ENCODE measurements at places on chromosomes 2 and 18.
A peak's percentile ranks its signal among the peaks of the same experiment; 100 is the strongest.

GRCh38 chr18:45481821-45482220 is 133.5 kb upstream of the SLC14A2 start:
- no peak for DNase-seq

DNA sequence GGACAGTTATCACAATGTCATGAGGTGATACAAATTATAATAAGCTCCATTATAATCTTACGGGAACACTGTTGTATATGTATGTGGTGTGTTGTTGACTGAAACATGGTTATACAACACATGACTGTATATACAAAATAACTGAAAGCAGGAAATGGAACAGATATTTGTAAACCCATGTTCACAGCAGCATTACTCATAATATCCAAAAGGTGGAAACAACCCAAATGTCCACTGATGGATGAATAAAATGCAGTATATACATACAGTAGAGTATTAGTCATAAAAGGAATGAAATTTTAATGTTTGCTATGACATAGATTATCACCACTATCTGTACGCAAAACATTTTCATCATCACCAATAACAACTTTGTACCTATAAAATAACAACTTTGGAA is 107.3 kb downstream of the USP34 start:
- no peak for DNase-seq

GRCh38 chr2:67840460-67841068 is 222.2 kb downstream of the C1D start:
- DNase-seq: no peak

GRCh38 chr18:3654442-3655253 is 204.7 kb downstream of the TGIF1 start:
- DNase-seq: no peak

GRCh38 chr2:220767591-220768255 is 804.4 kb downstream of the EPHA4 start:
- no peak for DNase-seq

DNA sequence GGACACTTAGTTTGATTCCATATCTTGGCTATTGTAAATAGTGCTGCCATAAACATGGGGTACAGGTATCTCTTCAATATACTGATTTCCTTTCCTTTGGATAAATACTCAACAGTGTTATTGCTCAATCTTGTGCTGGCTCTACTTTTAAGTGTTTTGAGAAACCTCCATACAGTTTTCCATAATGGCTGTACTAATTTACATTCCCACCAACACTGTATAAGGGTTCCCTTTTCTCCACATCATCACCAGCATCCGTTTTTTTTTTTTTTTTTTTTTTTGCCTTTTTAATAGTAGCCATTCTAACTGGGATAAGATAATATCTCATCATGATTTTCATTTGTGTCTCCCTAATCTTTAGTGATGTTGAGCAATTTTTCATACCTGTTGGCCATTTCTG is 29.9 kb upstream of the GALNT5 start:
- DNase-seq: no peak

- no peak for DNase-seq
Observed at GRCh38 chr2:2564300-2565078, 233.4 kb upstream of the MYT1L start.

GRCh38 chr2:203432811-203433210 is 102.3 kb downstream of the RAPH1 start:
- no peak for DNase-seq

DNA sequence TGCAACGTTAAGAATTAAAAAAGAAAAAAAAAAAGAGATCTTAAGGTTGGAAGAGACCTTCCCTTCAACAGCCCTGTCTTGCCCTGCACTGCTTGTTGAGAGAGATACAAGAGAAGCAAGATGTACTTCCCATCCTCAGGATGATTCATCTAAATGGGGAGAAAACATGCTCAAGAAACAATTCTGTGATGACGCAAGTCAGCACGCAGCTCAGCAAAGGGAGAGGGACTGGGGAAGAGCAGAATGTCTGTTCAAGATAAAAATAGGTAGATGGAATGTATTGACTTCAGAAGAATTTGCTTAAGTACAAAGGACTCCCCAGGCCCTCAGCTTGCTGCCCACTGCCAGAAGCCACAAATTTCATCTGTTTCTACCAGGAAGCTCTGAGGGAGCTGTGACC is 198.2 kb upstream of the SPRED2 start:
- DNase-seq: no peak

DNA sequence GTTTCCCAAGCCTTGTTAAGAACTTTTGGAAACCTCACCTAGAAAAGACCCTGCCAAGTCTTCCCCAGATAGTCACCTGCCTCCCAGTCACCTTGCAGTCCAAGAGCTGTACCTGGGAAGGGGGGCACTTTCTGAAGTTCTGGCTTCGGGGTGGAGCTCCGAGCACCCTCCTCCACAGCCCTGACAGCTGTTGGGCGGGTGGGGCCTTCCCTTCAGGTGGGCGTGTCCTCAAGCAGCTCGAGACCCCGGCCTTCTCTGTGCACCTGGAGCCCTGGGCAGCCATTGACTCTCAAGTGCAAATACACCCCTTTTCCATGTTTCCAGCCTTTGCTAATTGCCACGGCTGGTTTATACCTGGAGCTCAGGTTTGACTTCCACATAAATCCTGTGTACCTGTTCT is 37.0 kb upstream of the IGFBP5 start:
- DNase-seq: no peak

DNA sequence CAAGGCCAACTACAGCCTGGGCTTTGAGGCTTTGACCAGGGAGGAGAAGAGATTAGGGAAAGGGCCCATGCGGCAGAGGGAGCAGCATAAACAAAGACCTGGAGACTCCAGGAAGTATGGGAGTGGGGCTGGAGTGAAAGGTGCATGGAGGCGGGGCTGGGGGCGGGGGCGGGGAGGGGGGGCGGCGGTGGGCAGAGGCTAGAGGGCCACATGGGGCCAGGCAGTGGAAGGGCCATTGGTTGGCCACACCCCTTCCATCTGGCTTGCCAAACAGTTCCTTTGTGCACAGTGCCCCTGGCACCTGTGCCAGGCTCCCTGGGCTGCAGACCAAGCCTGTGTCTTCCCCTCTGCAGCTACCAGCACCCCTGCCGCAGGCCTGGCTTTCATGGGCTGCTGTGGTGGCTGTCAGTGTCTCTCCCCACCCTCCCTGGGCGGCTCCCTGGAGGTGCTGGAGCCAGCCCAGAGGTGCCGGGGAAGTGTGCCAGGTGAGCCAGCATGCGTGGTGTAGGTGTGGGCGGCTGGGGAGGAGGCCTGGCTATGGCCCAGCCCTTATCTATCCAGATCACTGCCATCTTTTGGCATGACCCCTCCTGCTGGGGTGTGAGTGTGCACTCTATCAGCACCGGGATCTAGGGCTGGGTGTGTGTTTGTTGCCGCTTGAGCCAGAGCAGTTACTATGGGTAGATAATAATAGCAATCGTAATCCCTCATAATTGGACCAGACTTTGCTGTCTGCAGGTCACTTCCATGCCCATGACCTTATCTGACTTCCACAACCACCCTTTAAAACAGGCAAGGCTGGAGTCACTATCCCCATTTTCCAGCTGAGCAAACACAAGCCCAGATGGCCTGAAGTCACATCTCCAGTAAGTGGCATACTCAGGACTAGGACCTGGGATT is 30.5 kb downstream of the DNMT3A start:
- DNase-seq: no peak

DNA sequence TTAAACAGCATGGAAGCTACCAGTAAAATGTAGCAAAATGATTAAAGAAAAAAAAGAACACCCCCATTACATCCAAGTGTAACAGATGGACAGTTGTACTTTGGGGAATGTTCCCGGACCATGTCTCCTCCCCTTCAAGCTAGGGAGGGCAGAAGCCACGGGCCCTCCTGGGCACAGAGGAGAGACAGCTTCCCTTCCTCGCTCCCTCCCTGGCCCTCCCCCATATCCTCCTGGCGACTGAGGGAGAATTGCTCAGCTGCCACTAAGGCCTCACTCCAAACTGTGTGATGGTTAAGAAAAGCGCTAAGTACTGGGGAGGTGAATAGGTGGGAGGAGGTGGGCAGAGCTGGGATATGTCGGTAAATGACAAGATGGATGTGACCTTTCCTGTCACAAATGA is 358.0 kb downstream of the HRH4 start:
- DNase-seq: no peak

GRCh38 chr2:230602562-230603230 is 109.9 kb upstream of the CAB39 start:
- DNase-seq: peak; percentile 17

GRCh38 chr18:22914633-22915032 is 18.5 kb upstream of the RBBP8 start:
- DNase-seq: no peak

DNA sequence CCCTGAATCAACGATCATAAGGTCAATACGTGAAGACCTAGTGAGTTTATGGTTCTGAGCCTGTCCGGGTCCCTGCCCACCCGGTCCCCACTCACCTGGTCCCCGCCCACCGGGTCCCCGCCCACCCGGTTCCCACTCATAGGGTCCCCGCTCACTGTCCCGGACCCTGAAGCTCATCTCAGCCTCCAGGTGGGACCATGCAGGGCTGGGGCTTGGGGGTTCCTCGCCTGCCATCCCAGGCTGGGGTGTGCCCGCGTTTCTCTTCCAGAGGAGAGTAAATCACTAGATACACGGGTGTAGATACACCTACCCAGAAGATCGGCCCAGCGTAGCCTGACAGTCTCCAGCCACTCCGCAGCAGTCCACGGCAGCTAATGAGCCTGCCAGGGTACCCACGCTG is 131.5 kb downstream of the MBP start:
- no peak for DNase-seq

GRCh38 chr2:97907369-97908100 is 88.2 kb downstream of the TMEM131 start:
- no peak for DNase-seq

DNA sequence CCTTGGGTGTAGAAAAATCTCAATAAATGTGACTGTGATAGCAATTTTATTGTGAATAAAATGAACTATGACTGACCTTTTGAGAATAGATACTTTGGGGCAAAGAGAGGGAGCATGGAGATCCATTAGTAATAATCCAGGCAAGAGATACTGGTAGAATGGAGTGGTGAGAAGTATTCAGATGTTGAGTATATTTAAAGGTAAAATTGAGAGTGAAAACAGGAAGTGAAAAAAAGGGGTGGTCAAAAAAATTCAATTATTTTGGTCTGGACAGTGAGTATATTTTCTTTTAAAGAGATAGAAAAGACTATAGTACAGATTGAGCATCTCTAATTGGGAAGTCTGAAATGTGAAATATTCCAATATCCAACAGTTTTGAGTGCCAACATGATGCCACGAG is 1515.6 kb upstream of the NXPH2 start:
- no peak for DNase-seq

DNA sequence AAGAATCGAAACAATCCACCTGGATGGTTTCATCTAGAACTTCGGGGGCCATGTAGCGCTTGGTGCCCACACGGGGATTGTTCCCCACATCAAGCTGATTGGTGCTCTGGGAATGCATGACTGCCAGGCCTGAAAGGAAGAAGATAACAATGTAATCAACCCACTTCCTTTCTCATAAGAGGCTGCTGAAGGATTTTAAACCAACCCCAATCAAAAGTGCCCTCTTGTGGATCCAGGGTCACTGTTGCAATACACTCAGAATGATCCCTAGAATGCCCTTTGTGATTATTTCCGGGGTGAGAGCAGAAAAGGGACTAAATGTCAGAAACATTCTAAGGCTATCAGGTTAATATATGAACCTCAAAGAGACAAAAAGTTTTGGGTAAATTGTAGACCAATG is 115.2 kb downstream of the ACVR1 start:
- no peak for DNase-seq

GRCh38 chr2:73925033-73925704 is 1.5 kb upstream of the DGUOK start:
- DNase-seq: no peak

DNA sequence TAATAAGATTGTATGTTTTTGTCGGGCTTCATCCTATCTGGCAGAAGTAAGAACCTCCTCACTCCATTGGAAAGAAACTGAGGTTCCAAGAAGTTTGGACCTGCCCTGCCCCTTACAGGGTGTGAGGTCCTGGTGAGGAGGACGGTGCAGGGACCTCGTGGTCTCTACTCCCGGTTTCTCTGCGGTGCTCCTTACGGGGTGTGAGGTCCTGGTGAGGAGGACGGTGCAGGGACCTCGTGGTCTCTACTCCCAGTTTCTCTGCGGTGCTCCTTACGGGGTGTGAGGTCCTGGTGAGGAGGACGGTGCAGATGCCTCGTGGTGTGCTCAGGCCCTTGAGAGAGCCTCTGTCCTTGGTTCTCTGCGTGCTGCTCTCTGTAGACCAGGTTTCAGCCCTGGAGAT is 5.2 kb downstream of the CTDP1 start:
- DNase-seq: no peak

DNA sequence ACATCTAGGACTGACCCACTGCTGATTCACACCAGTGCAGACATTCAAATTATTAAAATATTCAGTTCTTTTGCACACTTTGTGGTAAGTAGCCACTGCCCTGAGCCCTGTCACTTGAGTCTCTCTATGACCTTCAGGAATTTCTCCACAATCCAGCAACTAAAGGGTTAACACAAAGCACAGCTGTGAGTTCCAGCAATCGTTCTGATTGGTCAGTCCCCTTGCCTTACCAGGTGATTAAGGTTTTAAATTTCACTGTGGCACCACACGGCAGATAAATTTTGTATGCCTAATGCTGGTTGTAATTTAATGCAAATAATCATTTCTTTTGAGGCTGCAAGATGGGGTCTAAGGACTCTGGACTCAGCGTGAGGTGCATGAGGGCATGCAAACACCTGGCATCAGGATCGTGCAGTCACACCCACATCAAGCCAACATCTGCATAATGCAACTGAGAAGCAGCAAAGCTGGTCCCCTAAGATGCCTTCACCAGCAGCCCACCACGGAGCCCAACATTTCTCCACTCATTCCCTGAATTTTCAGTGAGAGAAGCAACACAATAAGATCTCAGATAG is 36.6 kb downstream of the SLC14A1 start:
- DNase-seq: no peak

GRCh38 chr18:23387265-23387664 is 65.8 kb upstream of the RIOK3 start:
- DNase-seq: no peak

DNA sequence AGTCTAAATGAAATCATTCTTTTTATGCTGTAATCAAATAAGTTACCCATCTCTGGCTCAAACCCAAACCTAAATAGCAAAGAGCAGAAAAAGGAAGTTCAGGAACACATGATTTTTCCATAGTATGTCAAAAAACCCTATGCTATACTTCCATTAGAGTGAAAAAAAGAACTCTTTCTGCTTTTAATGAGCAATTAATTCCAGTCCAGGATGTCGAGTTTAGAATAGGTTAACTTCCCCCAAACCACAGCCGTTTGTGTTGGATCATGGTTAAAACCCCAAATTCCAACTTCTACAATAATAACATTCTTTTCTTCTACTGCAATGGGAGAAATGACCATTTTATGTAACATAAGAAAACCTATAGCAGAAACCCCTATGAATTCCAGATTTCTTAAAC is 171.1 kb upstream of the NRP2 start:
- DNase-seq: no peak

All from stimulated activated CD8-positive, alpha-beta memory T cell treated with anti-CD3 and anti-CD28 coated beads, Interleukin-4, amount 100 ng/mL, for 1 hour (primary cell).